ENCODE measurements at places on chromosomes 7 and 10. TPM values are rescaled to one million over a fixed set of nuclear protein-coding genes. Genes with fewer than 3 reads are reported as not detected.

Gene ANKRD7
- not detected for total RNA-seq

Gene SLC18A3
- total RNA-seq, result not detected

Gene ENO4
- total RNA-seq, result 3.0 TPM

Gene SPDYE9
- not detected for total RNA-seq

Gene CFTR
- 27.3 TPM for total RNA-seq

Gene OR2A1
- total RNA-seq, result 0.14 TPM

Gene HABP2
- 0.20 TPM for total RNA-seq

Gene VIPR2
- 0.30 TPM for total RNA-seq

Gene PDE6C
- total RNA-seq, result not detected

Gene CYP2C19
- total RNA-seq, result 0.20 TPM

Gene CRYGN
- total RNA-seq, result not detected

Gene ERLIN1
- total RNA-seq, result 22.9 TPM

Gene WNT8B
- 0.17 TPM for total RNA-seq

Gene PNLIPRP2
- not detected for total RNA-seq

Gene IFRD1
- 45.9 TPM for total RNA-seq

Gene PRF1
- total RNA-seq, result 12.6 TPM

Gene TMEM176A
- 11.4 TPM for total RNA-seq

Gene CLDN4
- 222 TPM for total RNA-seq

Gene CLDN12
- total RNA-seq, result 25.4 TPM

Gene AIMP2
- total RNA-seq, result 8.4 TPM

Gene BMPER
- 6.1 TPM for total RNA-seq

Gene HOXA3
- total RNA-seq, result 5.5 TPM

Gene NUTM2E
- total RNA-seq, result not detected

Gene EBF3
- total RNA-seq, result not detected

Gene CDH23
- 8.9 TPM for total RNA-seq

Gene ARPC1B
- total RNA-seq, result 186 TPM

Gene OR2A7
- total RNA-seq, result 8.2 TPM

Gene PRR15
- 2.9 TPM for total RNA-seq

Gene POM121
- total RNA-seq, result 37.2 TPM

Gene IFIT5
- total RNA-seq, result 29.8 TPM

Gene ANKRD30A
- total RNA-seq, result not detected

Gene ZNF777
- 9.4 TPM for total RNA-seq

Gene VSTM2A
- total RNA-seq, result not detected

Gene DGKI
- total RNA-seq, result under 0.01 TPM

Gene RNF32
- 4.0 TPM for total RNA-seq

Gene SFTPA1
- total RNA-seq, result 8,320 TPM

Gene FGF8
- total RNA-seq, result not detected

Gene KNDC1
- 9.6 TPM for total RNA-seq

Gene RPEL1
- total RNA-seq, result not detected

Gene TMEM225B
- total RNA-seq, result 0.59 TPM

Gene MKX
- 1.2 TPM for total RNA-seq

Data from upper lobe of left lung (tissue), 6 donors.